SK-N-MC (cell line): ENCODE measurements at places on chromosomes 12 and 14.
A peak's percentile ranks its signal among the peaks of the same experiment; 100 is the strongest.

- no peak for DNase-seq
Observed at GRCh38 chr14:35159742-35160409, 37.5 kb downstream of the PRORP start.

DNA sequence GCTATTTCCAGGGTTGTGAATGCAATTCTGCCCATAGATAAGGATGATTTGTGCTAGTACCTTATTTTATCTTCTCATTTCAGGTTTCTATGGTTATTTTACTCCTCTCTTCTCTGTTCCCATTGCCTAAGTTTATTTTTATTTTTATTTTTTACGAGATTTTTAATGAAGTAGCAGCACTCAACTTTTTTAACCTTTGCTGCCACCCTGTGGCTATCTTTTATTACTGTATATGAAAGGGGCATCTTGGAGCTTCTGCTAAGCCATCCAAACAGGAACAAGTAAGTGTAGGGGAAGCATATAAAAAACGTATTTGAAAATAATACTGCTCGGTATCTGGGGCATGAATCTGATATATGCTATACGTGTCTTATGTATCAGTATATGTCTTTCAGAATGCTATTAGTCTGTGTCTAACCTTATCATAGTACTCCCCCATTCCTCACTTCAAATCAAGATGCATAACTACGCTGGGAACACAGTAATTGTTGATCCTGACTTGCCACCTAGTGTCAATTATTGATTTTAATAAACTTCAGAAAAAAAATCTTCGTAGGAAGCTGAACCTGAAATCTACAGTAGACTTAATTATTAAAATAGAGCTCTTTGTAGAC lies 60.3 kb downstream of the KLRG1 start:
- DNase-seq = peak; percentile 58

GRCh38 chr12:43294916-43295315 lies 257.1 kb downstream of the ADAMTS20 start:
- no peak for DNase-seq

DNA sequence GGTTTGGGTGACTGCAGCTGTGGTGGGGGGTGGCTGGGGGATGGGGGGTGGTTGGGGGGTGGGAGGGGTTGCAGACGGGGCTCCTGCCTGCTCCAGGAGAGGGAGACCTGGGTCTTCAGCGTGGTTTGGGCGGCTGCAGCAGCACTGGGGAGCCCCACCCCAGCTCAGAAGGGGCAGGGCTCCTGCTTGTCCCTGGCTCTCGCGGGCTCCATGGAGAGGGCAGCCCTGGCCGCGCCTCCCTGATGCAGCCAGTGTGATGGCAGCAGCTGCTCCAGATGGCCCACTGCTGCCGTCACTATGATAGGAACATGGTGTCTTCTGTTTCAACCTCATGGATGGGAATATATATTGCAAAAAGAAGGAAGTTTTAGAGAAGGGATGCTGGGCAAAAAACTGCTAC lies 22.9 kb downstream of the TRHDE start:
- DNase-seq = no peak

DNA sequence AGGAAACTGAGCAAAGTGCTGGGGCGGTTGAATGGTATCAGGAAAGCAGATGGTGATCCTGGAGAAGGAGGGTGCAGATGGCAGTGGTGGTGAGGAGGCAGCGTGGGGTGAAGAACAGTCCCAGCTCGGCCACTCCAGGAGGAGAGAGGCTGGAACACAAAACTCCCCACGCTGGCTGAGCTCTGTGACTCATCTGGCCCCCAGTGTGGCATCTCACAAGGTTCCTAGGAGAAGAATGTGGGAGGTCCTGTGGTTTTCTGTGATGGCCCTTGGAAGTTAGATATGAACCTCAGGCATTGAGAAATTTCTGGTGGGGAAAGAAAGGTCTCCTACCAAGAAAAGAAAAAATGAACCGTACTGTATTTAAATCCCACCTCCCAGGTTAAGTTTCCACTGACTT lies 8.0 kb upstream of the NRXN3 start:
- DNase-seq = no peak
